Posterior cingulate gyrus (tissue), 11 donors: ENCODE measurements at places on chromosomes 11 and 22.

DNA sequence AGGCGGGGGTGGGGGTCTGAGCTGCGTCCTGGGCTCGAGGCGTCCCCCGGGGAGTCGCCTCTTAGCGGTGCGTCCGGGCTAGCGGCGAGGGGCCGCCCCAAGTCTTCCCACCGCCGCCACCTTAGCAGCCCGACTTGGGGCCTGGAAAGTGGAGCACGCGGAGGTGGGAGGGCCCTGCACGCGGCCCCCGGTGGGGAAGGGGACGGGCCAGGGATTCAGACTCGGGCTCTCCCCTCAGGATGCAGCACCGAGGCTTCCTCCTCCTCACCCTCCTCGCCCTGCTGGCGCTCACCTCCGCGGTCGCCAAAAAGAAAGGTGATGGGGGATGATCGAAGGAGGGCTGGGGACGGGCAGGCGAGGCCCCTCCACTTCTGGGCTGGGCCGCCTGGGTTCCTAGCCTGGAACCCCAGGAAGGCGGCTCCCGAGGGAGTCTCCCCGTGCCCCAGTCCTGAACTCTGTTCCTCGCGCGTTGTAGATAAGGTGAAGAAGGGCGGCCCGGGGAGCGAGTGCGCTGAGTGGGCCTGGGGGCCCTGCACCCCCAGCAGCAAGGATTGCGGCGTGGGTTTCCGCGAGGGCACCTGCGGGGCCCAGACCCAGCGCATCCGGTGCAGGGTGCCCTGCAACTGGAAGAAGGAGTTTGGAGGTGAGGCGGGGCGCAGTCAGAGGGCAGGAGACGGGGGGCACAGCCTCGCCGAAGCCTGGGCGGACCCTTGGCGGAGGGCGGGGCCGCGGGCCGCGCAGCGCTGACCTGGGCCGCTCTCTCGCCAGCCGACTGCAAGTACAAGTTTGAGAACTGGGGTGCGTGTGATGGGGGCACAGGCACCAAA lies 563 bp downstream of the MDK start:
- DNase-seq = no peak

- DNase-seq = peak; percentile 87
These were observed 3.8 kb downstream of the GAS2L1 start for GRCh38 chr22:29310065-29310862.

GRCh38 chr22:46604306-46604690 lies 15.9 kb upstream of the GRAMD4 start:
- DNase-seq = peak; percentile 44

GRCh38 chr11:47437746-47438418 lies 11.1 kb downstream of the RAPSN start:
- no peak for DNase-seq

- DNase-seq = no peak
These were observed 139.8 kb downstream of the CCDC81 start for GRCh38 chr11:86514453-86514852.

GRCh38 chr22:43006753-43007152 lies 8.2 kb downstream of the PACSIN2 start:
- no peak for DNase-seq

- DNase-seq = no peak
These were observed 651.7 kb downstream of the NELL1 start for GRCh38 chr11:21321072-21321471.

DNA sequence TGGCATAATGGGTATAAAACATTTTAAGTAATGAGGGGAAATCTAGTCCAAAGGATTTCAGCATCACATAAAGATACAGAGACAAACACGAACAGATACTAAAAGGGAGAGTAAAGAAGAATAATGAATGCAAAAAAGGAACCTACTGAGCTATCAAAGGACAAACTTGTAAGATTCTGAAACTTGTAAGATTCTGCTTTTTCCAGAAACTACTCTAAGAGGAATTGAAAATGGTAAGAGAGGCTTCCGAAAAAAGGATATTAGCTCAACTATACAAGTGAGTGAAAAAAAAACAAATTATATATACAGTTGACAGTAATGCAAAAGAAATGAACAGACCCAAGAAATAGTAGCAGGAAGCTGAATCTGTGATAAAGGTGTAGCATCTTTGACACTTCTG lies 37.7 kb downstream of the POLD3 start:
- no peak for DNase-seq

- no peak for DNase-seq
These were observed 174.7 kb upstream of the CADM1 start for GRCh38 chr11:115678942-115679341.

GRCh38 chr11:64577202-64577601 lies 13.8 kb upstream of the SLC22A12 start:
- peak; percentile 16 for DNase-seq

DNA sequence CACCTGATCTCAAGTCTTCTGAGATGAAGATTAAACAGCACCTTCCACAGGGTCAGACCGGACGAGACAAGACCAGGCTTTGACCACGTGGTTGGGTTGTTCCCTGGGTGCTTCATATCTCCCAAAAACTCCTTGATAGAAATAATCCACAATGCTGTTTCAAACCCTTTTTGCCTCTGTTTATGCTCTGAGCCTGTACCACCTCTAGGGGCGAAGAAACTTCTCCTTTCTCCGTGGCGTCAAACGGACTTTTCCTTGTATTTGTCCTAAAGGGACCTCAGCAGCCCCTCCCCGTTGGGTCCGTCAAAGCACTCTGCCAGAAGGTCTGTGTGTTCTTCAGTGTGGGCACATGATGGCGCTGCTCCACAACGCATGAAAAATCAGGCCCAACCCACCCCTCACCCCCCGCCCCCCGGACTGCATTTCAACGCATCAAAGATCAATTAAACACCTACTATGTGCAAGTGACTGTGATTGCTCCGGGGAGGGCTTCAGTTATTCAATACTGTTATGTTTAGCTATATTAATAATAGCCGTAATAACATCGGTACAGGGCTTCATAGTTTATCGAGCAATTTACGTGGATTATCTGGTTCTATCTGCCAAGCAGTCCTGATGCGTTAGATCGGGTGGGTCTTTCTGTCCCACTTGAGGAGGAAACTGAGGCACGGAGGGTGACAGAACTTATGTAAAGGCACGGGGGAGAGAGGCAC lies 17.3 kb upstream of the EIF3D start:
- peak; percentile 38 for DNase-seq

- no peak for DNase-seq
These were observed 44.5 kb downstream of the TRIOBP start for GRCh38 chr22:37741312-37741795.

GRCh38 chr11:112100462-112100861 lies 13.8 kb downstream of the SDHD start:
- DNase-seq = no peak

DNA sequence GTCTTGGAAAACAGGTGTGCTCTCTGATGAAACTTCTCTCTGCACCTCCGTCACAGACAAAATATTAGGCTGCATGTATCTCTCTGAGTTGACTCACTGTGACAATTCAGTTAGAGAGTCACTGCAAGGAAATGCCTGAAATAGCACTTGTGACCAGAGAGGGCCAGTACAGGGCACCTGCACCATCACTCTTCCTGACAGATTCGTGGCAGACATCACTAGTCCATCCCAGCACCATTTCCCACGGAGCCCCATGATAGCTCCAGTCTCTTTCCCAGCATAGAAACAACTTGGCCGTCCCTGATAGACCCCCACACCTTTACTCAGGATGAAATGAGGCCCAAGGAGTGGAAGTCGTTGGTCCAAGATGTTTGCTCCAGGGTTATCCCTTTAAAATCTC lies 73.3 kb upstream of the ISX start:
- DNase-seq = no peak

- DNase-seq = peak; percentile 62
These were observed 26.5 kb upstream of the UBASH3B start for GRCh38 chr11:122628810-122629555.

- DNase-seq = peak; percentile 47
These were observed 3.2 kb downstream of the SEZ6L start for GRCh38 chr22:26172389-26172990.

GRCh38 chr11:42237701-42238235 lies 778.3 kb upstream of the LRRC4C start:
- no peak for DNase-seq

- no peak for DNase-seq
These were observed 23.8 kb upstream of the OAF start for GRCh38 chr11:120186774-120187591.

DNA sequence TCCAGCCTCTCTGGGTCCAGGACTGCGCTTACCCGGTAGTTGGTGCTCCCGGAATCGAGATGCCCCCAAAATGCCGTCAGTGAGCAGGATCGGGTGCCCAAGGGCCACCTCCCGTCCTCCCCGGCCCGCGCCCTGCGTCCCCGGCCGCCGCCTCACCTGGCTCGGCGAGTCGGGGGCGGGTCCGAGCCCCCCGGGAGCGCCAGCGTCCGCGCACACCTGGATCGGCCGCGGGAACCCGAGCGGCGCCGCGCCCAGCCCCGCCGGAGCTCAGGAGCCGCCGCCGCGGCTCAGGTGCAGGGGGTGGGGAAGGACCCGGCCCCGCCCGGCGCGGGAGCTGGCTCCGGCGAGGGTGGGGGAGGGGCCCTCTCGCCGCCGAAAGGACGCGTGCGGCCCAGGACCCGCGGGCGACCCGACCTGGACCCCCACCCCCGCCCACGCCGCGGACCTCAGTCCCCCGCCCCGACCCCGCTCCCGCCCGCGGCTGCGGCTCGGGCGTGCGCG lies at the start of gene SHANK2:
Gene SHANK2 (minus strand): TSS at position 309 of the 501 bp plus-strand sequence. CDS start 105,251 bp downstream, outside the sequence.
- no peak for DNase-seq

- no peak for DNase-seq
These were observed 1.3 kb upstream of the PARVG start for GRCh38 chr22:44179196-44179988.
